Small intestine (tissue), 16 donors: ENCODE measurements at places on chromosomes 13 and 19. TPM values are rescaled to one million over a fixed set of nuclear protein-coding genes. Genes with fewer than 3 reads are reported as not detected.

DNA sequence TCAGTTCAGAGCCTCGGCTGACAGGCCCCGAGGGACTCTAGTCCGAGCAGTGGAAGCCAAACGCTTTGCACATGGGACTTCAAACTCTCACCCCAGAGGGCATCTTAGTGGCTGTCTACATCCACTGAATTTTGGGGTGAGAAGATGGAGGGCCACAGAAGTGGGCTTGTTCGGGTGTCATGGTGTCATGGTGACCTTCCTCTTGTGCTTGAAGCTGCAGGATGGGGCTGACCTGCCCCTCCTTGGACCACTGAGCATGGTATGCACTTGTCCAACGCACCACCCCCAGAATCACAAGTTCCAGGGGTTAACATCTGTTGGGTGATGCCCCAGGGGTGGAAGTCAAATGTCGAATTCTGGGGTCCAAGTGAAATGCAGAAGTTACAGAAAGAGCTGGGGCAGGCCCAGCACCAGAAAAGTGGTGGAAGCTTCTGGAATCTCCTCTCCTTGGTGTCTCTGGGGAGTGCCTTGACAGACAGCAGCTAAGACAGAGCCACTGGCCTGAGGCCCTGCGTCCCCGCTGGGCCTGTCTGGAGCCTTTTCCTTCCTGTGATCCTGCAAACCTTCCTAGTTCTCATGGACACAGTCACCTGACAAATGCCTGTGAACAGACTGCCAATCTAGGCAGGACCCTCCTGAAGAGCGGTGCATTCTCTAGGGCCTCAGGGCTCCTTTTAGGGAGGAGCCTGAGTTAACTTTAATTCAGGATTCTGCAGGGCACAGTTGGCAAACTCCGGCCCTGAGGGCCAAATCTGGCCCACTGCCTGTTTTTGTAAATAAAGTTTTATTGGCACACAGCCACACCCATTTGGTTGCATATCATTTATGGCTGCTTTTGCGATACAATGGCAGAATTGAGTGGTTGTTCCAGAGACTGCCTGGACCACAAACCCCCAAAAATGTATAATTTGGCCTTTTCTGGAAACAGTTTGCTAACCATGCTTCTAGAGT lies 65.1 kb upstream of the RANBP3 start:
- no peak for DNase-seq

GRCh38 chr19:9966024-9966423 lies 29.7 kb upstream of the OLFM2 start:
- no peak for DNase-seq

LRG1 gene
- 0.81 TPM for polyA plus RNA-seq

DNA sequence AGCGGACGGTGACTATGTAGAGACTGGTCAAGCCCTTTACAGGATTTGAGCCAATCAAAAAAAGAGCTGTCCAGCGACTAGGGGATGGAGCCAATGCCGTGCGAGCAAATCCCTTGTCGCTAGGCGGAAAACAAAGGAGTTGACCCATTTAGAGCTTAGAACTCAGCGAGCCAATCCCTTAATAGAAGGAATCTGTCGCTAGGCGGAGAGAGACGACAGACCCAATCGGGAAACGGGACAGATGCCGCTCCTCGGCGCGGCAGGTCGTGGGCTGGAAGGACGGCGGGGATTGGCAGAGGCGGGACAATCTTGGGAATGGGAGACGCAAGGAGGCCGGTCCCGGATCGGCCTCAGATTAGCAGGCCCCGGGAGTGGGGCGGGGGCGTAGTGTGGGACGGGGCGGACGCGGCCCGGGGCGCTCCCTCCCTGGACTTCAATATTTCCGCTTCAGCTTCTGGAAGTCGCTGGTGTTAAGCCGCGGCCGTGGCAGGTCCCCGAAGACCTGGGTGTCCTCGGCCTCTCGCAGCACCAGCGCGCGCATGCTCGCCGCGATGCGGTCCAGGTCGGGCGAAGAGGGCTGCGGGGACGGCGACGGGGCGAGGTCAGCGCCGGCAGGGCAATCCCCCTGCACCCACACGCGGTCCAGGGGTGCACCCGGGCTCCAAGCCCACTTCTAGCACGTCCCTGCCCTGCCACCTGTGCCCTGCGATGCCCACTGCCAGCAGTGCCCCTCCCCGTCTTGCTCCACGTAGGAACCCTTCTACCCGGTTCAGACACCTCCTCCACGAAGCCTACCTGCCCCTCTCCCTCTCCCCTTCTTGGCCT lies 2.3 kb upstream of the PNKP start:
- DNase-seq = peak; percentile 99

- DNase-seq = no peak
Observed at GRCh38 chr19:15902254-15902653, 4.4 kb upstream of the CYP4F2 start.

VSTM2B gene
- polyA plus RNA-seq = not detected

GRCh38 chr13:94121686-94122085 lies 357.8 kb downstream of the DCT start:
- no peak for DNase-seq

GRCh38 chr13:110651271-110651670 lies 35.9 kb downstream of the NAXD start:
- no peak for DNase-seq
